Left hindlimb (tissue), 1 donor: ENCODE measurements at places on chromosomes 1 and 21.

DNA sequence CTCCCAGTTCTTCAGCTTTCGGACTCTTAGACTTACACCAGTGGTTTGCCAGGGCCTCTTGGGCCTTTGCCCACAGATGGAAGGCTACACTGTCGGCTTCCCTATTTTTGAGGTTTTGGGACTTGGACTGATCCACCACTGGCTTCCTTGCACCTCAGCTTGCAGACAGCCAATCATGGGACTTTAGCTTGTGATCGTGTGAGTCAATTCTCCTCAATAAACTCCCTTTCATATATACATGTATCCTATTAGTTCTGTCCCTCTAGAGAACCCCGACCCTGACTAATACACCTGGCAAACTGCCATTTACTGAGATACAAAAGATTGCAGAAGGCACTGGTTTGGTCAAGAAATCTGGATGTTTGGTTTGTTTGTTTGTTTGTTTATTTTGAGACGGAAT lies 6.4 kb upstream of the RAB4A start:
- DNase-seq, result no peak

GRCh38 chr1:106975944-106976343 lies 80.5 kb upstream of the PRMT6 start:
- no peak for DNase-seq

DNA sequence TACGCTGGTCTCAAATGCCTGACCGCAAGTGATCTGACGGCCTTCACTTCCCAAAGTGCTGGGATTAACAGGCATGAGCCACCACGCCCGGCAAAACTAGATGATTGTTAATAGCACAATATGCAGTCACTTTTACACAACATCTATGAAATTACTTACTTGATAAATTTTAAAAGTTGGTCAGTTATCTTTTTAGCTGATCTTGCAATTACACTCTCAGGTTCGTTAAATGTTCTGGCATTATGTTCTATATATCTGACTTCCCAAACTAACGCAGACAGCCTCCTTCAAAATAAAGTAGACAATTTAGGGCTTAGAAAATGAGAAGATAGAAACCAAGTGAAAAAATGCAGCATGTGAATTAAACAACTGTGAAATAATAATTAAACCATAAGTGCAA lies 31.8 kb upstream of the PSMG1 start:
- no peak for DNase-seq

GRCh38 chr1:244833734-244834542 lies 1.5 kb upstream of the COX20 start:
- DNase-seq, result peak; percentile 68

DNA sequence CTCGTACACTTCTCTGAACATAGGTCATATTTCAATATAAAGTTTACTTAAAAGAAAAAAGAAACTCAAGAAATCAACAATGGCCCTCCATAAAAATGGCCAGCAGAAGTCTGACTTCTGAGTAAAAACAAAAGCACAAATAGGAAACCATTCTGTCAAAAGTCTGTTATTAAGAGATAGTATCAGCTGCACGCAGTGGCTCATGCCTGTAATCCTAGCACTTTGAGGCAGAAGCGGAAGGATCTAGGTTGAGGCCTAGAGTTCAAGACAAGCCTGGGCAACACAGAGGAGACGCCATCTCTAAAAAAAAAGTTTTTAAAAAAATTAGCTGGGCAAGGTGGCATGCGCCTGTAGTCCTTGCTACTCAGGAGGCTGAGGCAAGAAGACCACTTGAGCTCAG lies 67.3 kb downstream of the PUM1 start:
- DNase-seq, result no peak

GRCh38 chr1:9115351-9116205 lies 13.3 kb downstream of the GPR157 start:
- DNase-seq, result no peak
